ENCODE measurements at places on chromosomes 1 and 21.

GRCh38 chr21:18007121-18007520 is 188.0 kb upstream of the C21orf91 start:
- DNase-seq = no peak

- DNase-seq = no peak
Measured at GRCh38 chr1:22402356-22403053, 49.1 kb upstream of the ZBTB40 start.

DNA sequence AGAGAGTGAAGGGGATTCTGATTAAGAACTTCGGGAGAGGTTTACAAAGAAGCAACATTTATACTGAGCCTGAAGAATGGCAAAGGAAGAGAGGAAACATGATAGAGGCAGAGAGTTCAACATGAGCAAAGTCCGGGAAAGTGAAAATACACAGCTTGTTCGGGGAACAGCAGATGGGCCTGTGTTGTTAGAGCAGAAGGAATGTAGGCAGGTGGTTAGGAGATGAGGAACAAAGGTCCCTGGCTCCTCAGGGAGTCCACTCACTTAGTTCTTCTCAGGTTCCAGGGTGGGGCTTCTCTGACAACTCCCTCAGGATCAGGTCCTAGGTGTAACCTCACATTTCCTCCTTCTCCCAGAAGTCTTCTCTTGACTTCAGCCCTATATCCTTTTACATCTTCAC is 5.1 kb upstream of the ZNF326 start:
- no peak for DNase-seq

GRCh38 chr1:24501371-24502064 is 1.1 kb upstream of the RCAN3 start:
- no peak for DNase-seq

DNA sequence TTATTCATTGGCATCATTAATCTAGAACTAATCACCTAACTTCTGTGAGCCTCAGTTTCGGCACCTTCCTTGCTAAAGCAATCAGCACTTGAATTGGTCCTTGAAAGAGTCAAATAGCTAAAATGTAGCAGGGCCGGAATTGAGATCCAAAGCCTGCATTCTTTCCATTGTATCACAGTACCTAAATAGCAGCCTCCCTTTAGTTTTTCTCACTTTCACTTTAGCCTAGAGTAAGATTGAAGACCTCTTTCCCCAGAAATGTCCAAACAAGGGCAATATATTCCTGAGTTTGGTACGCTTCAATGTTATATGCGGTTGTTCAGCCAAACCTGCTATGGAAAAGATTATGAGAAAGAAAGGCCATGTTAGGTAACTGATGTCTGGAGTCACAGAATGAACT is 121.9 kb upstream of the BMP8A start:
- no peak for DNase-seq

DNA sequence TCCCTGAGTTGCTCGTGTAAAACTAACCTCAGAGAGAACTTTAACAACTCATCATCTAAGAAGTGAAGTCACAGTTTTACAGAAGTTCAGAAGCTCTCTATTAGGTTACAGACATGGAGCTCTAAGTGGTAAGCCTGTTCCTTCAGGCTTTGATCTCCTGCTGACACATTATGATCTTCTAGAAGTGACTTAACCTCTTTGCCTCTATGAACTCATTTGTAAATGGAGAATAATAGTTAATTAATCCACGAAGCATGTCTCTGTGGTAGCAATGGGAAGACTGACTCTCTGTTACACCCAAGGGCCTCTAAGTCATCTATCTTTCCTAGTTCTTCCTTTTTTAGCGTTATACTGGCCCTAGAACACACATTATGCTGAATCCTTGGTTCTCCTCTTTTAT is 157.9 kb upstream of the NRIP1 start:
- no peak for DNase-seq

- no peak for DNase-seq
Measured at GRCh38 chr21:46489800-46490199, 31.1 kb downstream of the DIP2A start.

DNA sequence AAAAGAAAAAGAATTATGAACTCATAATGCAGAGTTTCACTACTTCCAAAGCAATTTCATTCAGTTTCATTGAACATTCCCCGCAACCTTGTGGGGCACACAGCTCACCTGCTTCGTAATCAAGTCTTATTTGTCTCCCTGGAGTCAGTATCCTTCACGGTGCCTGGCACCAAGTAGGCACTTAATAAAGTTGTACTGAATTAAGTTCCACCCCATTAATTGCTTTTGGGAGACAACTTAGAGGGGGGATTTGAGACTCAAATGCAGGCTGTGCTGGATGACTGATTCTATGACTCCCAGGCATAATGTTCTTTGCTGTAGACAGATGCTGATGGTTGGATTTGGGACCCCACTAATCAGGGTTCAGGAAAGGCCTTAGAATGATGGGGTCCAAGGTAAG is 6.5 kb upstream of the ID3 start:
- no peak for DNase-seq

GRCh38 chr1:211174375-211174774 is 40.4 kb upstream of the KCNH1 start:
- DNase-seq = no peak

DNA sequence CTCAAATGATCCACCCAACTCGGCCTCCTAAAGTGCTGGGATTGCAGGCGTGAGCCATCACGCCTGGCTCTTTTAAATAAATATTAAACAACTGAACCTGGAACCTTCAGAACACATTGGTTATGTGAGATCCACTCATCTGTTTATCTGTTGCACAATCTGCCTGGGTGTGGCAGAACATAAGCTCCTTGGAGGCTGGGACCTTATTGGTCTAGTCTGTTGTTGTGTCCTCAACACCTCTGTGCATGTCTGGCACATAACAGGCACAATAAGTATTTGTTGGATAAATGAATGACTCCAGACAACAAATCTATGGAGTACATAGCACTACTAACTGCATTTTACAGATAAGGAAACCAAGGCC is 4.1 kb upstream of the NBL1 start:
- DNase-seq = no peak

DNA sequence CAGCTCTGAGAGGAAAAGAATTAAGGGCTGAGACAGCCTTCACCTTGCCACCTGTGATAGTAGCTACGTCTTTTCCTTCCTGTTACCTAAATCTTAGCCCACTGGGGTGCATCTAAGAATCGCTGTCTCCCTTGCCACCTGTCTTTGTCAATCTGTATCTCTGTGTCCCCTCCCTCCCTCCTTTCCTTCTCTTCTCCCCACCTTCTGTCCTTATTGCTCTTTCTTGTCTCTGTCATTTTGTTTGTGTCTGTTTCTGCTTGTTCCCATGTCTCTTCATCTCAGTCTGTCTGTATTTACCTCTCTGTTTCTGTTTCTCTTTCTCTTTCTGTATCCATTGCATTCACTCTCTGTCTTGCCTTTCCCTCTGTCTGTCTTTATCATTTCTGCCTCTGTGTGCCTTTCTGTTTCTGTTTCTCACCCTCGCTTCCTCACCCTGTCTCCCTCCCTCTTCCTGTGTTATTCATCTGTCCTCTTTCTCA is 30.2 kb downstream of the SLC22A15 start:
- DNase-seq = no peak

DNA sequence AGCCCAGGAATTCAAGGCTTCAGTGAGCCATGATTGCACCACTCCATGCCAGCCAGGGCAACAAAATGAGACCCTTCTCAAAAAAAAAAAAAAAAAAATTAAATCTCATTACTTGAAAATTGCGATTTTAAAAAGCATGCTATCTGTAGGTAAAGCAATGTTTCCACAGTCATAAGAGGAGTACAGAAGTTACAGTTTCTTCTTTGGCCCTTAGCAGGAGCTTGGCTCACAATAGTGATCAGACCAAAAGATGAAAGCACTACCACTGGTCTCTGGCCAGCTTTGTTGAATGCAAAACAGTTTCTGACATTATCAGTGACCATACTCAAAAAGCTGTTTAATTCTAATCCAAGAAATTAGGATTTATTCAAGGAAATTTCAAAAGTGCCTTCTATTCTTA is 31.2 kb downstream of the VAV3 start:
- DNase-seq = no peak

DNA sequence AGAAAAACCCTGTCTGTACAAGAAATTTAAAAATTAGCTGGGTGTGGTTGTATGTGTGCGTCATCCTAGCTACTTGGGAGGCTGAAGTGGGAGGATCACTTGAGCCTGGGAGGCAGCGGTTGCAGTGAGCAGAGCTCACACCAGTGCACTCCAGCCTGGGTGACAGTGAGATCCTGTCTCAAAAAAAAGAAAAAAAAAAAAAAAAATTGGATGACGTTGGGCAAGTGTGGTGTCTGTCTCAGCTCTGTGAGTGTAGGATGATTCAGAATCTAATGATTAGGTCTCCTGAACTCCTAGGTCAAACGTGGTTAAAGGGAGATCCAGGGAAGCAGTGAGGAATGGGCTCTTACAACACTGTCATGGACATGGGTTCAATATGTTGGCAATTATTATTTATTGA is 435.9 kb downstream of the KIF26B start:
- DNase-seq = no peak

GRCh38 chr1:116532671-116533428 is 38.0 kb downstream of the CD58 start:
- DNase-seq = no peak

DNA sequence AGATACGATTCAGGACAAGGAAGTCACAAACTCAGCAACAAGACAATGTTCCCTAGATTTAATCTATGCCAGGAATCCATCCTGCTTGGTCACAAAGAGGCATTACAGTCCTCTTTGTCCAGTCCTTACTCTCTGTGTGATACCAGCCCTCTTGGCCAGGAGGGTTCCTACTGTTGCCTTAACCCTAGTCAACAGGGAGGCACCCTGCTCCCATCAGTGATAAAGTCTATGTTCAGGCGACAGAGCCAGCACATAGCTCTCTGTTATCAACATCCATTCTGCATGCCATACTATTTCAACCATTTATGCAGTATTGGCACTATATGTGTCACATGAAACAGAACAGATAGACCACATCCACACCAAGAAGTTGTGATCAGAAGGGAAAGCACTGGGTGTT is 4.4 kb upstream of the NPL start:
- no peak for DNase-seq

DNA sequence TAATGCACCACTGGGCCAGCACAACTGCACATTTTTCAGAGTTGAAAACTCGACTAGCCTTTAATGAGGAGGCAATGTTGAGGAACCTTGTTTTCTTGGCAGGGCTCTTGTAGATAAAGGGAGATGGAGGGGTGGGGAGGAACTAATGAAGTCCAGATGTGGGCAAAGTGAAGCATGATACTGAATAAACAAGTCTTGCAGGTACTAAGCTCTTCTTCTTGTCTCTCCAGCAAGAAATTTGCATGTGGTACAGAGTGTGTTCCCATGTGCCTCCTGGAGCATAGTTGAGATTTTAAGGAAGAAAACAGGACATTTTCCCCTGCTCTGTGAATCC is 47.0 kb downstream of the PLPP3 start:
- DNase-seq = no peak

Data from neural progenitor cell (in vitro differentiated cells).